ENCODE measurements at places on chromosomes 16 and 17.

DNA sequence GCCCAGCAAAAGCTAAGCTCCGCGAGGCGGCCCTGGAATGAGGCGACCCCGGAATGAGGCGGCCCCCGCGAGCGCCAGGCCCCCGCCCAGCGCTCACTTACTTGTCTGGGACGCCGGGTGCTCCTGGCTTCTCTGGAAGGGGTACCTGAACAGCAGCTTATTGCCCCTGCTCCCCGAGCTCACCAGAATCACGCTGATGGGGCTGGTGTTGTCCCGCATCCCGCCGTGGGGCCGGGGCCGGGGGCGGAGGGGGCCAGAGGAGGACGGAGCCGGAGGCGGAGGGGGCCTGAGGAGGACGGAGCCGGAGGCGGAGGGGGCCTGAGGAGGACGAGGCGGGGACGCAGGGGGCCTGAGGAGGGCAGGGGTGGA is 440 bp downstream of the NPRL3 start:
- no peak for DNase-seq

DNA sequence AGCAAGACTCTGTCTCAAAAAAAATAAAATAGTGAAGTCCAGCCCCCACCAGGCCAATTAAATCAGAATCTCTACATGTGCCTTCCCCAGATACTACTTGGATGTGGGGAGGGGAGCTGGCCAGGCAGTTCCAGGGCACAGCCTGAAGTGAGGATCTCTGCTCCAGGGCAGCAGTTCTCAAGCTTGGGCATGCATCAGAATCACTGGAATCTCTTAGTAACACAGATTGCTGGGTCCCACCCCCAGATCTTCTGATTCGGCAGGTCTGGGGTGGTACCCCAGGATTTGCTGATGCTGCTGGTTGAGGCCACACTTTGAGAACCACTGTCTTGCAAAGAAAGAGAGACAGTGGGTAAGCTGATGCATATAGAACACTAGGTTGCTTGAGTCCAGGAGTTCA is 8.3 kb upstream of the CDH5 start:
- DNase-seq, result no peak

GRCh38 chr17:71505200-71505599 is 615.6 kb upstream of the SOX9 start:
- DNase-seq, result peak; percentile 72

- no peak for DNase-seq
Observed at GRCh38 chr16:70578035-70578434, 54.4 kb downstream of the SF3B3 start.

DNA sequence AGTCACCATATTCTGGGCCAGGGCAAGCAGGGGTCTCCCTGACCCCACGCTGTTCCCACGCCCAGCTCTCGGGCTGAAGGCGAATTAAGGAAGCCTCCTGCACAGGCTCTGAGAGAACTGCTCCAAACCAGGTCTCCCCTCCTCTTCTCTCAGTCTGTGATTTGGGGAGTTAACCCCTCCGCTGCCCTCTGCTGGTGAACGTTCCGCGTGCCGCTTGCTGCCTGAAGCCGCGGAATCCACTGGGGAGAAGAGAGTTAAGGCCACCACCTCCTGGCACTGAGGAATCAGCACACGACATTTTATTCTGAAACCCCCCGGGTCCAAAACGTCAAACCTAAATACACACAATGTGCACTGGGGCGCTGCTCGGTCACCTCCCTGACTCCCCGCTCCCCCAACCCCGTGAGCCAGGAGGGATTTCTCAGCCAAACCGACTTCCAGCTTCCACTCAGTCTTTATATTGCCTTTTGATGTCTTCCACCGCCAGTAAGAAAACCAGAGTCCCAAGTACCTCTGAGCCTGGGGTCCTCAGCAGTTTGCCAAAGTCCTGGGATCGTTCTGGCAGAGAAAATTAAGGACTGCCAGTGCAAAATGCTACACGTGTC is 54.4 kb upstream of the RCVRN start:
- DNase-seq, result no peak

- peak; percentile 76 for DNase-seq
Observed at GRCh38 chr17:13736916-13737315, 135.2 kb upstream of the HS3ST3A1 start.

GRCh38 chr17:6090253-6090652 is 20.1 kb downstream of the WSCD1 start:
- DNase-seq, result no peak

GRCh38 chr17:3974980-3975379 is 10.7 kb upstream of the ATP2A3 start:
- DNase-seq, result no peak
